ENCODE measurements at places on chromosomes 11 and 22. TPM values are rescaled to one million over a fixed set of nuclear protein-coding genes. Genes with fewer than 3 reads are reported as not detected.

DNA sequence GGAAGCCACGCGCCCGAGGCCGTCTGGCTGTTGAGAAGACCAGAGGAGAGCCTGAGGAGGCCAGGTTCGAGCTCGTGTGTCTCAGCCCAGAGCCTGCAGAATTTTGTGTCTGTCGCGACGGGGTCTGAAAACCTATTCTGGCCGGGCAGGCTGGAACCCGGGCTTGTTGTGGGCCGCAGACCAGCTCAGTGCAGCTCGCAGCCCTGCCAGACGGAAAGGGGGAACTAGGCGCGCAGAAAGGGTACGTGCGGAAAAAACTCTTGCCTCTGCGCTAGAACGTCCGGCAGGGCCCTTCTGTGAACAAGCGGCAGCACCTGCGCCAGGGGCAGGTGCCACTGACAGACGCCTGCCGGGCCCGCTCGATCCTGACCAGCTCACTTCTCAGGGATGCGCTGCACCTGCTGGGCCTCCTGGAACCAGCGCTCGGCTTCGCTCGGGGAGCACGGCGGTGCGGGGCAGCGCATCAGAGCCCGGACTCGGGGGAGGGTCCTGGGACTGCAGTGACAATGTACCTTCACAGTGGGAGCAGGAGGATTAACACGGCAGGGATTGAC lies 409.3 kb downstream of the BRD1 start:
- H3K4me3 ChIP-seq = no peak overlapping the region
- H3K27me3 ChIP-seq = no peaks in the 10 kb centered on the region

Gene FTH1
- 679 TPM for total RNA-seq

Gene BATF2
- 0.21 TPM for total RNA-seq

Gene OR52E1
- not detected for total RNA-seq

DNA sequence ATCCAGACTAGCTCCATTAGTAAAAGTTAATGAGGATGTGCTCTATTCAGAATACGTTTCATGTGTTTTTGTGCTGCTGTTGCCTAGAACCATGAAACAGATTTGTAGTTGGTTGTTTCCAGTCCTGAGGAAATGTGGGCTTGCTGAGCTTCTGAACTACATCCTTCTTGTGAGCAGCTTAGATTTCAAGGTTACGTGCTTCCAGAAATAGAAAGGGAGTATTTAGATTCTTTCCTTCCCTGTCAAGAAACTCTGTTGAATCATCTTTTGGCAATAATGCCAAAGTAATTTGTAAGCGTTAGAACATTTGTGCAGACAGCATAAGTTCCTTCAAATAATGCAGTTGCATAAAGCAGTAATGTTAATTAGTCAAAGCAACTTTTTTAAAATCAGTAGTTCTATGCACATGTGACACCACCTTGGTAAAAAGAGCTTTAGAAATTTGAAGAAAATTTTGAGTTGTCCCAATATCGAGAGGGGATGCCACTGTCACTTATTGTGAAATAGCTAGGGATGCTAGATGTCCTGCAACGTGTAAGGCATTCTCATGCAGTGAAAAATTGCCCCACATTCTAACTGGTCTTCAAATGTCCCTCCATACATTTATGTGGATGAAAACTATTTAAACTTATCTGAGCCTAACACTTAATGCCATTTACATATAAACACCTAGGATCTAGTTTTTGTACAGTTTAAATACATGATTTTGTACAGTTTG lies 169.6 kb downstream of the ETS1 start:
- no peak overlapping the region for H3K4me3 ChIP-seq
- H3K27ac ChIP-seq = no peak overlapping the region
- H3K27me3 ChIP-seq = no peaks in the 10 kb centered on the region
- H3K36me3 ChIP-seq = no peaks in the 10 kb centered on the region
- peak; percentile 88 for DNase-seq
- H3K4me1 ChIP-seq = peaks cover 37% of the 10 kb centered on the region

Gene NAALADL1
- 2.3 TPM for total RNA-seq

Gene ANO5
- total RNA-seq = 10.9 TPM

Gene OTOG
- 0.15 TPM for total RNA-seq

Gene TTC12
- total RNA-seq = 30.5 TPM

DNA sequence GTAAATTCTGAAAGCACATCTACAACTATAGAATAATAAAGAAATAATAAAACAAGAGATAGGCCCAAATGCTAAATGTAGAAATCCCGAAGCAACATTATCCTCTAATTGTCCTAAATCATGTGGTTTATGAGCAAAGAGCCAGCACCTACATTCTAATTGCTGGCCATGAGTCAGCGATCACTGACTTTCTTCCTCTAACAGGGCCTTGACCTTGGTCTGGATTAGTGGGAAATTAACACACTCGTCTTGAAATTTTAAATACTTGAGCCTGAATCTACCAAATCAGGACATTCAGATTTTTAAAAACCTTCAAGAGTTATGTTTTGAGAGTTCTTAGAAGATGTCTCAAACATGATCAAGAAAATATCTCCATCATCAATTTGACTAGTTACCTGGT lies 727.6 kb downstream of the METTL15 start:
- H3K4me1 ChIP-seq = peaks cover 6% of the 10 kb centered on the region
- H3K4me3 ChIP-seq = no peak overlapping the region
- H3K27ac ChIP-seq = no peak overlapping the region
- peaks cover 26% of the 10 kb centered on the region for H3K27me3 ChIP-seq
- peak; percentile 71 for DNase-seq

DNA sequence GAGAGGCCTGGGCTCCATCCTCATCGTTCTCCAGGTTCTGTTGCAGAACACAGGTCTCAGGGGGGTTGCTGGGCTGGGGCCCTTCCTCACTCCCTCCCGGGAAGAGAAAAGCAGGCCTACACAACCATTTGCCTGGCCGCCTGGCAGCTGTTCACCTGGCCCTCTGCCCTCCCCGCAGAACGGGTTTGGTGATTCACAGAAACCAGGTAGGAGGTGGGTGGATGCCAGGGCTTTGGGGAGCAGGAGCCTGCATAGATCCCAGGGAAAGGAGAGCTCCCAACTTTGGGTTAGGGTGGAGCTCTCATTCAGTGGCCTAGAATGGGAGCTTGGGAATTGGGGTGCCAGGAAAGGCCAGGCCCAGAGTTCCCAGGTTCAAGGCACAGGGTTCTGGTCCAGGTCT lies 995 bp downstream of the TMEM134 start:
- no peak for DNase-seq
- peaks cover 4% of the 10 kb centered on the region for H3K4me1 ChIP-seq
- peak overlapping the region; percentile 86 for H3K4me3 ChIP-seq
- H3K27ac ChIP-seq = peak overlapping the region; percentile 41
- no peaks in the 10 kb centered on the region for H3K27me3 ChIP-seq

DNA sequence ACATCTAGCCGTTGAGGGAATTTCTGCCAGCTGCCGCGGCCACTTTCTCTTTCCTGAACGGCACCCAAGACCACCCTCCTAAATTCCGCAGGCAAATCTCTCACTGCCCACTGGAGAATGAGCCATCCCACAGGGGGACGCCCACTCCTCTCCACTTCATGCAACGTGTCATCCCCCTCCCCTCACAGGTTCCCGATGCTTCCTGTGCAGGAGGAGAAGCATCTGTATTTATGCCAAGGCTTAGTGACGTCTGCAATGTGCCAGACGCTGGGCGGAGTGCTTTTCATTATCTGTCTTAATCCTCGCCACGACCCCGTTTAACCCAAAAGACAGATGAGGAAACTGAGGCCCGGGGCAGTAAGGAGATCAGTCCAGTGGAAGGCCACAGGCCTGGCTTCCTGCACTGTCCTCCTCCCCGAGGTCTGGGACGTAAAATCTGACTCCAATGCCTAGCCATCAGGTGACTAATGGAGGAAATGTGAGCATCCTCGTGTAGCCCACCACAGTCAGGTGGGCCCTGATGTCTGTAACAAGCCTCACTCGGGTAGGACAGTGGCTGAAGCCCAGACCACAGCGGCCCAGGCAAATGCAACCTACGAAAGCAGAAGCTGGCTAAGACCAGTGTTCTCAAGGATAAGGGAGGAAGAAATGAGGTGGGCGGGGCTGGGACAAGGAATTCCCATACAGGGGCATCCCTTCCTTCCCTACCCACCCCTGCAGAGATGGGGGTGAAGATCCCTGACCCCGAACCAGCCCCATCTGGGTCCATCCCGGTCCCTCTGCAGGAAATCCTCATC lies 23.1 kb downstream of the MN1 start:
- H3K4me1 ChIP-seq = peaks cover 22% of the 10 kb centered on the region
- no peaks in the 10 kb centered on the region for H3K36me3 ChIP-seq
- H3K27me3 ChIP-seq = no peaks in the 10 kb centered on the region
- no peak overlapping the region for H3K27ac ChIP-seq
- H3K4me3 ChIP-seq = no peak overlapping the region

DNA sequence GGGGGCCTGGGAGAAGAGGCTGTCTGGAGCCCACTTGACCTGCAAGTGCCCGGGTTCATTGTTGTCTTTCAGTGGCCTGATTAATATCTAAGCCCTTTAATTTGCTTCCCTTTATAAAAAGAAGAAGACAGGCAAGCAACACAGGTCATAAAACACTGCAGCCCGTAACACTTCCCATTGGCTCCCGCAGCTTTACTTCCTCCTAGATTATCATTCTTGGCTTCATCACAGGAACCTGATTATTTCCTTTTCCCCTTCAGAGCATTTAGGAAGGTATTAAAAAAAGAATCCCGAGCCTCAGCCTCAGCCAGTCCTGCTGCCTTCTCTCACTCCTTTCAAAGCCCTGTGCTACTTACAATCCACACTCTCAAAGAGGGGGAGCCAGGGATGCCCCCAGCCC lies 183.2 kb downstream of the GRIK4 start:
- no peaks in the 10 kb centered on the region for H3K4me1 ChIP-seq
- no peaks in the 10 kb centered on the region for H3K36me3 ChIP-seq
- no peak for DNase-seq
- no peak overlapping the region for H3K27ac ChIP-seq

DNA sequence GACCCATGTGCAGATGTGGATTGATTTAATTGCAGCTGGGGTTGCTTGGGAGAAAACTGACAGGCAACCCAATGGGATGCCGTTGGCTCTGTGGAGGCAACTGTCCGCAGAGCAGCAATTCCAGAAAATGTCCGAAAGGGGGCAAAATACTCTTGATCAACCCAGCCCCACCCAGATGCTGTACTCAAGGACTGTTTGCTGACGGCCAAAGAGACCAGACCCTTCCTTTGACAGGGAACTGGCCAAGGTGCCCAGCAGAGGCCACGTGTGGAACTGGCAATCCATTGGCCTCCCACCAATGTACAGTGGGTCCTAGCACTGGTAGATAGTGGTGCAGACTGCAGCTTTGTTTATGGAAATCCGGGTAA lies 29.7 kb upstream of the KCNA4 start:
- no peak for DNase-seq
- H3K27me3 ChIP-seq = no peaks in the 10 kb centered on the region
- H3K4me3 ChIP-seq = no peak overlapping the region
- no peaks in the 10 kb centered on the region for H3K36me3 ChIP-seq
- no peak overlapping the region for H3K27ac ChIP-seq
- H3K4me1 ChIP-seq = no peaks in the 10 kb centered on the region

Gene OR52I1
- total RNA-seq = not detected

- DNase-seq = no peak
- no peak overlapping the region for H3K27ac ChIP-seq
- peaks cover 28% of the 10 kb centered on the region for H3K4me1 ChIP-seq
- H3K27me3 ChIP-seq = no peaks in the 10 kb centered on the region
- H3K36me3 ChIP-seq = peaks cover 8% of the 10 kb centered on the region
Observed at GRCh38 chr22:27982630-27983180, 63.6 kb upstream of the PITPNB start.

Gene PNPLA2
- 99.9 TPM for total RNA-seq

Gene SLC22A6
- not detected for total RNA-seq

Gene MS4A5
- not detected for total RNA-seq

DNA sequence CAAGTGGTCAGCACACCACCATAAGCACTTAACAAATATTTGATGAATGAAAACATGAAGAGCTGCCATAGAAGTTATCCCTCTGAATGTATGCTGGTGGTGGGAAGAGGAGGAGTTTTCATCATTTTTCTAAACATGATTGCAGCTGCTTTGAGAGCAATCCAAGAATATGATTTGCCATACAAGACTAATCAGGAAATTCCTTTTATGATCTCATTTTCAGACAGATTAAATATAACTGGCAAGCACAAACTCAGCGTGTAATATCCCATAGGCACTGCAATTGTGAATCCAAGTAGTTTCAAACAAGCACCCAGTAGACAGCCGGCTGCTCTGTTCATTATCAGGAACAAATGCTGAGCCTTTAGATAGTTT lies 505.7 kb upstream of the LUZP2 start:
- no peaks in the 10 kb centered on the region for H3K27me3 ChIP-seq
- H3K4me1 ChIP-seq = no peaks in the 10 kb centered on the region
- DNase-seq = peak; percentile 76
- H3K4me3 ChIP-seq = no peak overlapping the region
- H3K36me3 ChIP-seq = no peaks in the 10 kb centered on the region

- H3K27ac ChIP-seq = no peak overlapping the region
- H3K27me3 ChIP-seq = no peaks in the 10 kb centered on the region
- H3K36me3 ChIP-seq = no peaks in the 10 kb centered on the region
- no peak overlapping the region for H3K4me3 ChIP-seq
Observed at GRCh38 chr11:105935791-105936190, 86.2 kb downstream of the MSANTD4 start.

Data from cardiac muscle cell (in vitro differentiated cells and primary cell).